Activated naive CD4-positive, alpha-beta T cell treated with Interleukin-2 at 50 U/mL for 16 hours (primary cell): ENCODE measurements at places on chromosomes 6 and 20.

- DNase-seq, result no peak
These were observed 312.7 kb downstream of the LAMA2 start for GRCh38 chr6:129195643-129196042.

DNA sequence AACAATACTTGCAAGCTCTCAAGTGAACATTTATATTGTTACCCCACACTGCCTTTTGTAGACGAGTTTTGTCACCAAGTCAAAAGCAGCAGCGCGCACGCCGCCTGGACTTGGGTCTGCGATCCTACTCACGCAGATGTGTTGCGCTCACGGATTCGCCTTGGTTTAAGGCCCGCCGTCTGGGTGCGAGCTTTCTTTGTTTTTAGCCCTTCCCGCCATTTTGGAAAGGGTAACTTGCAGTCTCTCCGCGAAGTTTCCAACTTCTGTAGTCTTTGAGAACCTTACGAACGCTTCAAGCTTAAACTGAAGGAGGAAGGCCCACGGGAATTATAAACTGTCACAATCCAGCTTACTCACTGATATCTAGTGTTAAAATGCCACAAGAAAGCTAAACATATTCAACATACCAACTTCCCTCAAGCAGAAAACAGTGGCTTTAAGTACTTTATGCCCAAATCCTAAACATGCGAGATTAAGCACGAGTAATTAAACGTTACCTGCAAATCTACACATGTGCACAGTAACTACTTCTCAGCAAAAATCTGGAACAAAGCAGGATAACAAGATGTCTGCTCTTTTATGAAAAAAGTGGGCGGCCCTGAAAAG, 80.4 kb upstream of the BTN3A2 start:
- peak; percentile 52 for DNase-seq

DNA sequence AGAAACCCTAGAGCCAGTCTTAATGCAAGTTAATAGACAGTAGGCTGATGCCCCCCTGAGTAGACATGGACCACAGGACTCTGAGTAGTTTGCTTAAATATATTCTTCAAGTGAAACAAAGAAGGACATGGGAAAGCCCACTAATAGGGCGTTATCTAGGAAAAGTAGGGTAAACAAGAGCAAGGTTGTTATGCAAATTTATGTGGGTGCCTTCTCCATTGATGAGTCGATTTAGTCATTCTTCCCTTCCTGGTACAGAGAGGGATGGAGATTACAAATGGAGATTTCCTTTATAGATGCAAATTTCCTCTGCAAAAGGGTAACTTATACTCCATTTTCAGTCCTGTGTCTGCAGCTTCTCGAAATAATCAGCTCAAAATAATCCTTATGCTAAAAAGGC, 262.0 kb downstream of the CD83 start:
- no peak for DNase-seq

- DNase-seq, result no peak
These were observed 41.7 kb downstream of the RIOK1 start for GRCh38 chr6:7431313-7431673.

DNA sequence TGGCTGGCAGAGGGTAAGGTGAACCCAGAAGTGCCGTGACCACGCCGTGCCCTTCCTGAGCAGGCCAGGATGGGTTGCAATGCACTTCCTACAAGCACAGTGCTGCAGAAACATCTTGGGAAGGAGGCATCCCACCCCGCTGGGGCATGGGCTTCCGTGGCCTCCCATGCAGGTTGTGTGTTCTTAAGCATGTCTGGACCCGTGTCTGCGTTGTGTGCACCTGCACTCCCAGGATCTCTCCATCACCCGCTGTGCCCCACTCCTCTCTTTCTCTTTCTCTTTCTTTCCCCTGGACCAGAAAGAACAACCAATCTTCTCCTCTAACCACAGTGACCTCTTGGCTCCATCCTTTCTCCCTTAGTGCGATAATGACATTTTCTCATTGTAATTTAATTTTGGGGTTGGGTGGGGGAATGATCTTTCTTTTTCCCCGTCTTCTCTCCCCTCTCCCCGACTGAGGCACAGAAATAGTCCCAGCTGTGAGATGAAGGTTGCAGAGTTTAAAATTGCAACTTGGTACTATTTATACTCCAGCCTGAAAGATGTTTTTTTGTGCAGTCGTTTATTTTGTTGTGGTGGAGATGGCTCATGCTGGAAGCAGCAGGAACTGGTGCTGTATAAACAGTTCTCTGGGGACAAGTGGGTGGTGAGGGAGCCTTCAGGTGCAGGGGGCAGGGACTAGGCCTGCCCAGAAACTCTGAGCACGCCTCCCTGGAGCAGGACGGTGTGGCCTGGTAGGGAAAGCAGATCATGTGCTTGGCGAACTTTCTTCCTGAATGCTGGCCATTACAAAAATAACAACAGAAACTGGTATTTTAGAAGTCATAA, 20.5 kb downstream of the BCAS4 start:
- DNase-seq, result no peak

- no peak for DNase-seq
These were observed 15.2 kb downstream of the COX4I2 start for GRCh38 chr20:31652917-31653396.

GRCh38 chr6:40845553-40845952, 193.5 kb downstream of the UNC5CL start:
- DNase-seq, result no peak

DNA sequence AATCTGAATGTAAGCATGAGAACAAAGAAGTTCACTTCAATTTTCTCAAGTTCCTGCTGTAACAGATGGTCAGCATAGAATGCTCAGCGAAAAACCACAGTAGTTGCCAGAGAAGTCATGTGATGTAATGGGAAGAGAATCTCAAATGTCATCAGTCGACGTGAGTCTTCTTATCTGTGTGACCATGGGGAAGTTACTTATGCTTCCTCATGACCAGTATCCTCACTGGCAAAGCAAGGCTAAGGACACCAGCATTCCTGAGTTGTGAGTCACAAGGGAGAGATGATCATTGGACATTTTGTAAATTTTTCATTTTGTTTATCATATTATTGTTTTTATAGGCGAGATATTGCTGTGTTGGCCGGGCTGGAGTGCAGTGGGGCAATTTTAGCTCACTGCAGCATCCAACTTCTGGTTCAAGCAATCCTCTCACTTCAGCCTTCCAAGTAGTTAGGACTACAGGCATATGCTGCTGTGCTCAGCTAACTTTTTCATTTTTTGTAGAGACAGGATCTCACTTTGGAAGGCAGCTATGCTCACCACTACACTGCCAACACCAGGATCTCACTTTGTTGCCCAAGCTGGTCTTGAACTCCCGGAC, 21.9 kb downstream of the SGK1 start:
- DNase-seq, result no peak

DNA sequence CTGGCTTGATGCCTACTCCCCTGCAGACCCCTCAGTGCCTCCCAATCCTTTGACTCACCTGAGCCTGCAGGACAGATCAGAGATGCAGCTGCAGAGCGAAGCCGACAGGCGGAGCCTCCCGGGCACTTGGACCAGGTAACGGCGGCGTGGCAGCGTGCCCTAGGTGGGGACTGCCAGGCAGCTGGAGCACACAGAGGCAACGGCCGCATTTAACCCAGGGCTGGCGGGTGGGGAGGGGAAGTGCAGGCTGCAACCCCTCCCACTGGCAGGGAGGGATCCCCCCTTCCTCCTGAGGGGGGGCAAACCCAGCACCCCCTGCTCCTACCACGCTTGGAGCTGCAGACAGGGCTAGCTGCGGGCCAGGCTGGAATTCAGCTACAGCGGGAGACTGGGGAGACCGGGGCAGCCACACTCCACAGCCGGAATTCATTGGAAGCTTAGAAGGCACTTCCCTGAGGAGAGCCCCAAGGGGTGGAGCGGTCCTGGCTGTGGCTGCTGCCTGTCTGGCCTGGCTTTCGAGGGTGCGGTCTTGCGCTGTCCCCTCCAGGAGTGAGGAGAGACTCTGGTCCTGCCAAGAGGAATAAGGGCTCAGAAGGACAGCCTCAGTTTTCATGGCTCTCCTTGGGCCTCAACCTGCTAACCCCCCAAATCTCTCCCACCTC, at the start of gene MATN4:
MATN4 (minus strand) TSS at position 183 of the 662 bp plus-strand sequence. CDS start 2,717 bp downstream, outside the sequence.
- DNase-seq, result no peak

- no peak for DNase-seq
These were observed 229.1 kb downstream of the NFATC2 start for GRCh38 chr20:51313358-51313827.
